ENCODE measurements at places on chromosomes 4 and X. TPM values are rescaled to one million over a fixed set of nuclear protein-coding genes. Genes with fewer than 3 reads are reported as not detected.

The FRMPD3 gene
- not detected for total RNA-seq

The FAM47E gene
- not detected for total RNA-seq

The TMEM154 gene
- total RNA-seq: 4.4 TPM

The DIPK2B gene
- 36.2 TPM for total RNA-seq

The CD38 gene
- total RNA-seq: 0.29 TPM

The MAGEH1 gene
- total RNA-seq: 99.6 TPM

The MPP1 gene
- 31.0 TPM for total RNA-seq

The CSAG3 gene
- total RNA-seq: not detected

The SATL1 gene
- total RNA-seq: not detected

The CNGA1 gene
- 4.1 TPM for total RNA-seq

The FAM156A gene
- 89.1 TPM for total RNA-seq

The PRDM5 gene
- total RNA-seq: 37.6 TPM

The GSTCD gene
- total RNA-seq: 33.5 TPM

The GPR34 gene
- 11.2 TPM for total RNA-seq

The GPR82 gene
- not detected for total RNA-seq

The RHOXF2 gene
- total RNA-seq: not detected

- DNase-seq: no peak
Observed at GRCh38 chr4:52431869-52432268, 227.2 kb downstream of the USP46 start.

- no peak for DNase-seq
Observed at GRCh38 chr4:189136462-189136861, 804.2 kb upstream of the FRG1 start.

- no peak for DNase-seq
Observed at GRCh38 chrX:47745416-47745815, 86.4 kb upstream of the UXT start.

DNA sequence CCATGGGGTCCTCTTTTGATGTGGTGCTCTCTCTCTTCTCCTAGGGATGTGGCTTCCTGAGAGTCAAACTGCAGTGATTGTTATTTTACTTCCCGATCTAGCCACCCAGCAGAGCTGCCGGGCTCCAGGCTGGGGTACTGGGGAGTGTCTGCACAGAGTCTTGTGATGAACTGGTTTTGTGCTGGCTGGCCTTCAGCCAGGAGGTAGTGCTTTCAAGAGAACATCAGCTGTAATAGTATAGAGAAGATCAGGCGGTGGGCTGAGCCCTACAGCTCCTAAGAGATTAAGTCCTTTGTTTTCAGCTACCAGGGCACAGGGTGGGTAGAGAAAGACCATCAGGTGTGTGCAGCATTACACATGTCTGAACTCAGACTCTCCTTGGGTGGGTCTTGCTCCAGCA is 59.0 kb upstream of the AGTR2 start:
- no peak for DNase-seq

DNA sequence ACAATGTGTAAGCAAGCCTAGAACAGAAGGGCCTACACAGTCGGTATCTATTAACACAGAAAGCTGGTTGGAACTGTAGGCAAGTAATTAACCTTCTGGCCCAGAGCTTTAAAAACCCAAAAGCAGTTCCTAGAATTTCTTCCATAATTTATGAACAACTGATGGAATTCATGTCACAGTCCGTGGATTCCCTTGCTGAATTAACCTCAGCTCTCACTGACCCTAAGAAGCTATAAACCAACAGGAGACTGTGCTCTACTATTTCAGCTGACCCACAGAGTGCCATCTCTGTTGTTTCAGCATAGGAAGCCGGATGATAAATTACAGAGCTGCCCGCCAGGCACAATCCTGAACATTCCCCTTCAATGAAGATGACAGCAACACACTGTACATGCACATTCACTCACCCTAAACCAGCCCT is 157.3 kb downstream of the PRDM5 start:
- DNase-seq: no peak

DNA sequence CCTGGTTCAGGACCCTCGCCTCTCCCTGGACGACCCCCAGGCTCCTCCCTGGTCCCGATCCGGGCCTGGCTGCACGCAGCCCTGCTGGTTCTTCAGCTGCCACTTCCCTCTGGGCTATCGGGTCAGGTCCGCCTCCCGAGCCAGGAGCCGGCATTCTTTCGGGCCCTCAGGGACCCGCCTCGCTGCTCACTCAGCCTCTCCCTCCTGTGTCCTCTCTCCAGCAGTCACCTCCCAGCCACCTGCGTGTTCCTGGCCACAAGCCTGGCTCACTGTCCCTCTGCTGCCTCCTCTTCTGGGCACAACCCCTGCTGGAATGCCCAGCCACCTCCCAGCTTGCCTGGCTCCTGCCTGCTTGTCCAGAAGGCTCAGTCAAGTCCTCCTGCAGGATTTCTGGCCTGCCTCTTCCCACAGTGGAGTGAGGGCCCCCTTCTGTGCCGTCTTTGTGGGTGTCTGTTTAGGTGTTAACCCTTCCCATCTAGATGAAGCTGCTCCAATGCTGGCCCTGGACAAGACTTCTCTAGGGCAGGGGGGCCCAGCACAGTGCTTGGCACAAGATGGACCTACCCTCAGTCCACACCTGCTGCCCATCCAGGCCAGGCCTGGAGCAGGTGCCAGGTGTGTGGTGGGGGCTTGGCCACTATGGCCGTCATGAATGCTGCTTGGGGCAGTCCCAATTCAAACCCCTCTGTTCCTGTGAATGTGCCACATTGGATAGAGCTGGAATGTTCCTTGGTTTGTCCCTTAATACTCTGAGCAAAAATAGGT is 2.2 kb downstream of the WFS1 start:
- DNase-seq: no peak

GRCh38 chr4:38133711-38134480 is 173.7 kb downstream of the PTTG2 start:
- DNase-seq: no peak

- no peak for DNase-seq
Observed at GRCh38 chr4:17531538-17532285, 16.7 kb downstream of the CLRN2 start.

DNA sequence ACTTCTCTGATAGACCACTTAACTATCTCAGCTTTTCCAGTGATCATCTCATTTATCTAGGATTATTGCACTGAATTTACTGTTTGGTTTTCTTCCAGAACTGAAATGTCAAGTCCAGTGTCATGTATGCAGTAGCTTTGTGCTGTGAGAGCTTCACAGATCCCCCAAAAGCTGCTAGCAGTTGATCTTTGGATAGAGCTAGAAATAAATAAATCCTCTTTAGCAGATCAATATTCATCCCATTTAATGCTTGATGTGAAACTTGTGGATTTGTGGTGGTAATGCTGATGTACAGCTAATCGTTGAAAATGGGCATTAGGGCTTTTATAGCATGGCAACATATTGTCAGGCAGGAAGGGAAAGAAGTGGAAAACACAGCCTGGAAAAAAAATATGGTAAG is 509.6 kb upstream of the FAM241A start:
- DNase-seq: no peak

DNA sequence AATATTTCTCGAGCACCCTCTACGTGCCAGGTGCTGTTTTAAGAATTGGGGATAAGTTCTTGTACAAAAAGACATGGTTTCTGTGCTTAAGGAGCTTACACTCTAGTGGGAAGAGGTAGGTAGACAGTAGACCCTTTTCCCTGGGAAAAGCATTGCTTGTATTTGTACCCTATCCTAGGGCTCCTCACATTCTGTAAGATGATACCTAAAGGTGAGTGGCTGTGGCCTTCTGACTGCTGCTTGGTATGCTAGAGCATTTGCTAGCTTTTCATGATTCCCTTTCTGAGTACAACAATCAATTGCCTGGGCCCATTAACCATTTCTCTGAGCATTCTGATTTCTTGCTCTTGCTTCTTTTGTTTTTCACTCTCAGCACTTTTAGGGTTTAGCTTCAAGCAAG is 286.6 kb downstream of the ZIC3 start:
- no peak for DNase-seq

DNA sequence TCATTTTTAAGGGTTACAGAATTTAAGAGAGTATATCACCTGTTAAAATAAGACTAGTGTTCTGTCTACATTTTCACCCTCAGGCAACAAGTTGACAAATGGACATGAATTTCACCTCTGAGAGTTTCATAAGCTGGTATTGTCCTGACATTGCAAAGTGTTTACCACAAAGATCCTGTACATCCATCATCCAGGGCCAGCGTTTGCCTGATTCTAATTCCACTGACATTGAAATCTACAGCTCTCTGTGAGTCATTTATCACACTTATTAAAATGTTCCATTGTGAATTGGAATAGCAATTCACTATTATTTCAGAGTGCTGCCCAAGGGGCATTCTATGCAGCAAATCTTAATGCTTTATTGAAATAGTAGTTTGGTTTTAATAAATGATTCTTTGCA is 1499.4 kb upstream of the PCDH7 start:
- no peak for DNase-seq

- no peak for DNase-seq
Observed at GRCh38 chr4:53902786-53903185, 161.6 kb downstream of the CHIC2 start.

- no peak for DNase-seq
Observed at GRCh38 chr4:37793562-37793961, 32.9 kb upstream of the PGM2 start.

DNA sequence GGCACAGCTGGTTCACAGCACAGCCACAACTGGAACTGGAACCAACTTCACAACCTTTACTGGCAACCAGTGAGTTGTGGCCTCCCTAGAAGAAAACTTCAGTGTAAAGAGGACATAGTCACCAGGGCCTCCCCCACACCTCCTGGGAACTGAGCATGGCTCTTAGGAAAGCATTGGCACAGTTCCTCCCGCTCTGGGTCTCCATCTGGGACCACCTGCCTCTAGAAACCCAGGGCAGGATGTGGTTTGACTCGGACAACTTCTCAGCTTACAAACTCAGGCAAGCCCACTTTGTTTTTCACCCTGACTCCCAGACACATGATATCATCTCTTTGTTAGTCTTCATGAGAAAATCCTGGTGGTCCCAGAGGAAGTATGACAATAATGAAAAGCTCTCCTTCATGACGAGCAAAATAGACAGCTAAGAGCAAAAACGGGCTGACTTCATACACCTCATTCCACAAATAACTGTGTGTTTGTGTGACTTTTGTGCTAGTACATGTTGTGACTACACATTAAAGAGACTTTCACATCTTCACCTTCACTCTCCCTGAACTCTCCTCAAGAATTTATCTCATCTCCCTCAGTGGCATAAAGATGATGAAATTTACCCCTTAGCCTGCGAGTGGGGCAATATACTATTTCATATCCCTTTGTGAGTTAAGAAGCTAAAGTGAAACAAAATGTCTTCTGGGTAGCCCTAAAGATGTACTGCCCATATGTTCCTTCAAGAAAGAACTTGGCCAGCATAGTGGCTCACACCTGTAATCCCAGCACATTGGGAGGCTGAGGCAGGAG is 75.4 kb downstream of the SH3KBP1 start:
- no peak for DNase-seq
